ENCODE measurements at places on chromosomes 12 and 14.
A peak's percentile ranks its signal among the peaks of the same experiment; 100 is the strongest.

DNA sequence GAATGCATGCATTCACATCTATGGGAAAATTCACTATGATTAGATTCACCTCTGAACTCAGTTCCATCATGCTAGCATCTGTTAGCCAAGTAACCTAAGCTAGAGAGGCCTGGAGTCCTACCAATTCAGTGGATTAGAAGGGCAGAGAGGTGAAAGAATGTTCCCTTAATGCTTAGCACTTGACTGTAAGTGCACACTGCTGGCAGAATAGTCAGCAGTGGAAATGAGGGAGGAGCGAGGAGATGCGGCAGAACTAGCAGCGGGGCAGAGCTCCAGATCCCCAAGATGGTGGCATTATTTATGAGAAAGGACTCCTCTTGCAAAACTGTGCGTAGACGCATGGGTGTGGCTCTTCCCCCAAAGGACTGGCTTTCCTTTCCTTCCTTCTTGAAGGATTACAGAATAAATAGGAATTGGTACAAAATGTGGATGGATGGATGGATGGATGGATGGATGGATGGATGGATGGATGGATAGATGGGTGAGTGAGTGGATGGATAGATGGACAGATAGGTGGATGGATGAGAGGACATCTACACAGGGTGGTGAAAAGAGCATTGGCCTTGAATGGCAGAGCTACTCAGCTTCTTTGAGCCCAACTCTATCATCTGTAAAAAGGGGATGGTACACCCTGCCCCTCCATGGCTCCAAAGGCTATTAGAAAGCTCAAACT, 227.2 kb downstream of the CHST11 start:
- DNase-seq: no peak

- no peak for DNase-seq
These were observed 79.1 kb upstream of the LMO3 start for GRCh38 chr12:16685107-16685506.

GRCh38 chr12:45849289-45849688, 119.8 kb downstream of the ARID2 start:
- no peak for DNase-seq

- DNase-seq: peak; percentile 55
These were observed 1.1 kb upstream of the RNASE4 start for GRCh38 chr14:20683125-20683890.

- no peak for DNase-seq
These were observed 57.1 kb downstream of the MARK3 start for GRCh38 chr14:103442288-103442687.

DNA sequence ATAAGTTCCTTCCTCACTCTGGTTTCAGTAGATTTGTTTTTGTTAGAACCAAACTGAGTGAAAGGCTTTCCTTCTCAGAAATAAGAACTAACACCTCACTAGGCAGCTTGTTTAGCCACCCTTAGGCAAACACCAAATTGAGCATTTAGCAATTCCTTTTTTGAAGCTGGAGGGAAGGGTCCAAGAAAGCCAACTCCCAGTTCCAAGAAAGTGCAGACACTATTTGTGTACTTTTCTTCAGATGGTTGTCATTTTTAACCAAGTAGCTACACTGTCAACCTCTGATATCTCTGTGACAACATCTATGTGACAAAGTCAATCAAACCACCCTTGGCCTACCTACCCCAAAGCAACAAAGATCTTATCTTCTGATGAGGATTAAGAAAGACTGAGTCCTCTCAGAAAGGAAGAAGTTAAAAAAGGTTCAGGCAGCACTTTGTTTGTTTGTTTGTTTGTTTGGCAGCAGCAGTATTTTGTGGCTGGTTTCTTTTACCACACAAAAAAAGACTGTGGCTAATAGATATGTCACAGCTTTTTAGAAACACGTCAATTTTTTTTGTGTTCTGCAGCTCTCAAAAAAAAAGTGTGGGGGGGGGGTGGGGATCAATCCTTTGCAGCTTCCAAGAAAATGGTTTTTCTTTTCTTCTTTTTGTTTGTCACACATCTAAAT, 203.8 kb downstream of the CRADD start:
- DNase-seq: no peak

DNA sequence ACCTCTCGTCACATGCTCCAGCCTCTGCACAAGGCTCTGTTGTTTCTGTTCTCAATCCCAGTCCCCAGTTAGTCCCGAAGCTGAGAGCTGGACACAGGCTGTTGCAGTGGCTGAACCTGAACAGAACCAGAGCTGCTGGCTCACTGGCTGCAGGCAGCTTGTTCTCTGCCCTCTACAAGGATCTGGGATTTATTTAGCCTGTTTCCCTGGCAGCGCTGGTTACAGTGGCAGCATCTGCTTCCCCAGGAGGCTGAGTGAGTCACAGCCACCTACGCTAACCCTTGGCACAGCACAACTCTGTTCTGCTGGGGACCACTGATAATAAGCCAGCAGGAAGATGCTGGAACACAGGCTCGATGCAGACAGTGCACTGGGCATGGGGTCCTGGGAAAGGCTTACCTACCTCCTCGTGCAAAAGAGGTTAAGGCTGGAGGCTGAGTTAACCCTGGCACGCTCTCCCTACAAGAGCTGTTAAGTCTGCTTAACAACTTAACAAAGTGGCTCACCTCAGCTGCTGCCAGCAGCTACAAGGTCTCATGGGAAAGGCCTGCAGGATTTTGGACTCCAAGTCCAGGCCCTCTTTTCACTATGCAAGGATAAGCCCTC, 299.6 kb downstream of the PCNX1 start:
- no peak for DNase-seq

GRCh38 chr12:10363658-10363913, 26.3 kb downstream of the KLRK1 start:
- no peak for DNase-seq

DNA sequence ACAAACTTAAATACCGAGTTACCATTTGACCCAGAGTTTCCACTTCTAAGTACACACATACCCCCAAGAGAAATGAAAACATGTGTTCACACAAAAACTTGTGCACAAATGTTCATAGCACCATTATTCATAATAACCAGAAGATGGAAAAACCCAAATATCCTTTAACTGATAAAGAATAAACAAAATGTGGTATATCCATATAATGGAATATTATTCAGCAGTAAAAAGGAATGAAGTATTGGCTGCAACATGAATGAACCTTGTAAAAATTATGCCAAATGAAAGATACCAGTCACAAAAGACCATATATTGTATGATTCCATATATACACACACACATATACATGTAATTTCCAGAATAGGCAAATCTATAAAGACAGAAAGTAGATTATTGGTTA, 116.4 kb downstream of the TAOK3 start:
- no peak for DNase-seq

GRCh38 chr12:308511-308910, 45.9 kb upstream of the SLC6A13 start:
- no peak for DNase-seq

DNA sequence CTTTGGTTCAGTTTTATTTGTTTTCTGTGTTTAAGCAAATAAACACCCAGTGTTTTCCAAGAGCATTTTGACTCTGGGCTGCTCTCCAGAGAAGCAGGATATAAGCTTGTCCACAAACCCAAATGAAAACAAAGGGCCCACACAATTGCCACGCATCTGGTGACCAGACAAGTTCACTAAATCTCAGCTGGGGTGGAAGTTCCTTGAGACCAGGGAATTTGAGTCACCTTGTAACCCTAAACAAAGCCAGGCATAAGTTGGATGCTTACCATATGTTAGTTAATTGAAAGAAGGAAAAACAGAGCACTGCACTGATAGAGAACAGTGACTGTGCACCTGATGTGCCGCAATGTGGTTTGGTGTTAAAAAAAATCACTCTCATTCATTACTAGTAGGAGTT, 1.6 kb upstream of the TXNRD1 start:
- DNase-seq: no peak

DNA sequence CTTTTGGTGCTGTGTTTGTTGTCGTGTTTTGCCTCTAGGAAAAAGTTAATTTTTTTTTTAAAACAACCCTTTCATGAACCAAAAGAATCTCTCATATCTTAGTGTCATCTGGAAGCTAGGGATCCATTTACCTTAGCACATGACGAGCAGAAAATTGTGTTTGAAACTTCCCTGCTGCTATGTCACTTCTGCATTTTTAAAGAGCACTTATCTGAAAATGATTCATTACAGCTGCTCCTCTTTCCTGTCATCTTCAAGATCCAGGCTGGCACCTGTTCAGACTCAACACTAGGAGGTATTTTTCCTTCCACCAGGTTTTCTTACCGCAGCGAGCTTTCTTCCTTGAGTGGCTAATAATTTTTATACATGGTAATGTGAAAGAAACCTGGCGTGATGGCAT, 67.0 kb downstream of the EML1 start:
- no peak for DNase-seq

DNA sequence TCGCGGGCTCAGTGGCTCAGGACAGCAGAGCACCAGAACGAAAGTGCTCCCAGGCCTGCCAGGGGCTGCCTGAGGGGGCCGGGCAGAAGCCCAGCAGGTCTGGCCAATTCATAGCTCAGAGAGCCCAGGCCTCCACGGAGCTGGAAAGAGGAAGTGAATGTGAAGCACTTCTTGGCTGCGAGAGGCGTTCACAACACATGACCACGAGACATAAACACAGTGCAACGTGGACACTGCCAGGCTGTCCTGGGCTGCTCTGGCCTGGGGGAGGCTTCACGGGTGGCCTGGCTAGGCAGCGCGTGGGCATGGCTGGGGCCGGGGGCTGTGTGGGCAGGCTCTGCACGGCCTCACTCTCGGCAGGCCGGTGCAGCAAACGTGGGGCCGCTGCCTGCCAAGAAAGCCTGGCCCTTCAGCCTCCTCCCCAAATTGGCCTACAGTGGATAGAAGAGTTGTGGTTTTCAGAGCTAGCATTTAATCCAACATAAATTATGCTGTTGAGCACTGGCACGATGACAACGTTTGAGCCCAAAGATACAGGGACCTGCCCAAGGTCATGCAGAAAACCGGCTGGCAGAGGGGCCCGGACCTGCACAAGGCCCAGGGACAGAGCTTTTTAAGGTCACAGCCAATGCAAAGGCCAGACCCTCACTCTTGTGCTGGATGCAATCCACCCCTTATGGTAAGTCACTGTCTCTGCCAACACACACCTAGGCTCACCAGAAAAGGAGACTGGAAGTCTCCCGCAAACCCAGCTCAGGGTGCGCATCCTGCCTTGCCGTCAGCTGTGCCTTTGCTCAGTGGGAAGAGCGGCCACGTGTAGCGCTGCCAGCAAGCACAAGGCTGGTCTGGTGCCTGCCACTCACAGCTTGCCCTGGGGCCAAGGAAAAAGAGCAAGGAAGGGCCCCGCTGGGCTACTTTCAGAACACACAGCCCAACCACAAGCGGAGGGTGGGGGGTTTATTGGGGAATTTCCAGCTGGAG, 8.6 kb downstream of the SLC25A29 start:
- DNase-seq: peak; percentile 66

GRCh38 chr12:98208816-98209215, 306.6 kb upstream of the TMPO start:
- DNase-seq: no peak

GRCh38 chr12:52407918-52408317, 1.8 kb upstream of the KRT82 start:
- DNase-seq: no peak

DNA sequence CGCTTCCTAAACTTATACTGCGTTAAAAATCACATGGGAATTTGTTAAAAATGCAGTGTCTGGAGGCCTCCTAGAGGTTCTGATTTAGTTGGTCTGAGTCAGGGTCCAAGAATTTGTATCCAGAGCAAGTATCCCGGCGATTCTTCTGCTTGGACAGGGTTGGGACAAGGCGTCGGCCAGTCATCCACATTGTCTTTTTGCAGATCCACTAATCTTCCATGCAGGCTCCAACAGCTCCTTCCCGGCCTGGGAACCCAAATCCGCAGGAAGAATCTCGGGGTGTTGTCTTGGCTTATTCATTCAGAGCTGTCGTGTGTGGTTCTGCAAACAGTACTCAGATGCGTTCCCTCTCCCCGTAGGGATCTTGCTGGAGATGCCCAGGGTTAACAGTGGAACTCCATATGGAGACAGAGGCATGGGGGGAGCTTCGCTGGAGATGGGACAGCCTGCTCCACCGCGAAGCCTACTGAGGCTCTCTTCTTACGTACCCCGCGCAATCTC, 25.3 kb downstream of the GPRC5D start:
- no peak for DNase-seq

GRCh38 chr12:63353559-63353958, 202.6 kb upstream of the AVPR1A start:
- no peak for DNase-seq

GRCh38 chr12:92506891-92507290, 195.9 kb upstream of the PLEKHG7 start:
- no peak for DNase-seq

DNA sequence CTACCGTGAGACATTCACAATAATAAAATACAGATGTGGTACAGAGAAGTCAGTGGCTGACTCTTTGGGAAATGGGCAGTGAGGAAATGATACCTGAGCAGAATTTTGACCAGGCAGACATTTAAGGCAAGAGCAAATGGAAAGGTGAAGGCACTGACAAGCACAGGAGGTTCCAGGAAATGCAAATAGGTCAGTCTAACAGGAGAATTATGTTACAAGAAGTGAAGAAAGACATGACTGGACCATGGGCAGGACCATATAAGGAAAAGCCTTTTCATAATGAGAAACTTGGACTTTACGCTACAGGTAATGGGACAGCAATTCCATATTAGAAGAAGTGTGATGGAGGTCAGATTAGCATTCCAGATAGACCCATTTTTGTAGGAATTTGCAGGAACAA, 338.9 kb downstream of the PDZRN4 start:
- DNase-seq: no peak

DNA sequence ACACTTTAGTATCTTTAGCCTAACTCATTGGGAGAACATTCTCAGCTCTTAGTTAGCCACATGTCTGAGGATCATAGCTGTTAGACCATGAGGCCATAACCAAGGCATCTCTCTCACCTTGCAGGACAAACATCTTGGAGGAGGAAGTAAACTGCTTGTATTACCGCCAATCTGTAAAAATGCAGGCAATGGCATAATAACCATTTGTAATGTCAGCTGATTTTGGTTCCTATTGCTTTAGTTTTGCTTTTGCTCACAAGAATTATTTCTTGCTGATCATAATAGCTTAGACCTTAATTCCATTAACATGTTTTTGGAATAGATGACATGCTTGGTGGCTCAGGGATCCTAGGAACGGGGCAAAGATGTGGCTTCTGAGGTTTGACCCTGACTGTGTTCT, 16.4 kb upstream of the GSG1 start:
- DNase-seq: no peak

- no peak for DNase-seq
These were observed 1.4 kb downstream of the DUSP6 start for GRCh38 chr12:89350630-89351488.

DNA sequence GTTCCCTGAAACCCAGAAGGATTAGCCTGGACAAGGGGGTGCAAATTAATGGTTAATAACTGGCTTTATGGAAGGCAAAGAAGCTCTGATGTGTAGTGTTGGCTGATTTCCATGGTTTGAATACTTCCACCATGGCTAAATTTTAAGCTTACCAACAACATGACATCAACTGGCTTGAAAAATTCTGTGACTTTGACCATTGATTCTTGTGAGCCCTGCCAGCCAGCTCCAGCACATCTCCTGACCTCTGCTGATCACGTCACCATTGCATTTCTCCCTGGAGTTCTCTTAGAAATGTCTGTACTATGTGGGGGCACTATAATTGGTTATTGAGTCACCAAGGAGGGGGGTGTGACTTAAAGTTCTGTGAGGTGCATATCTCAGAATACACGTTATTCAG, 171.2 kb downstream of the MYRFL start:
- no peak for DNase-seq

Measured in substantia nigra (tissue), 51 donors.